SK-N-MC (cell line): ENCODE measurements at places on chromosomes 4 and X.

DNA sequence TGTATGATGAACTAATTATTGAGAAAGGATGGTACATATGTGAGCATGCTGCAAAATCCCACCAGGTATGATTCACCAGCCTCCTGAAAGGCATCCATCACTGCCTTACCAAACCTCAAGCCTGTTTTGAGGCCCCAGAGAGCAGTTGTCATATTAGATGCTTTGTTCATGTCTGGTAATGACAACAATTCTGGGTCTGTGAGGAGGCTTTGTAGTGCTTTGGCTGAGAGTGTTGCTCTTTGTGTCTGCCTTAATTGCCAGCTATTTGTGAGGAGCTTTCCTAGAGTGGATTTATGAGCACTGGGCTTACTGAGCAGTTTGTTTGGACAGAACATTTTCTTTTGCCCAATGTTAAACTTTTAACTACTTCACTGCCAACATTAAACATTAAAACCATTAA, 69.2 kb downstream of the HEPH start:
- no peak for DNase-seq

GRCh38 chr4:104722467-104722866, 227.8 kb upstream of the CXXC4 start:
- DNase-seq, result no peak

DNA sequence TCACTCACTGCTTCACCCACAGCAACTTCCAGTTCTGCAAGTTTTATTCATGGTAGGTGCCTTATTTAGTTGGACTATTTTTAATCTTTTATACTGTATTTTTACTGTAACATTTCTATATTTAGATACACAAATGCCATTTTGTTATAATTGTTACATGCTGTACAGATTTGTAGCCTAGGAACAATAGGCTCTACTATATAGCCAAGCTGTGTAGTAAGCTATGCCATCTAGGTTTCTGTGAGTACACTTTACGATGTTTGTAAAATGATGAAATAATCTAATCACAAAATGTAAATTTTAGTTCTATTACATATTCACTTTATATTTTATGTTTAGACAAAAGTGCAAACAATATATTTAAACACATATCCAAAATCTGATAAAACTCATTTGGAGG, 1187.8 kb downstream of the TECRL start:
- no peak for DNase-seq

- DNase-seq, result no peak
Observed at GRCh38 chrX:2756548-2756947, 4.7 kb downstream of the XG start.

GRCh38 chrX:154092371-154092770, 5.1 kb downstream of the MECP2 start:
- no peak for DNase-seq

DNA sequence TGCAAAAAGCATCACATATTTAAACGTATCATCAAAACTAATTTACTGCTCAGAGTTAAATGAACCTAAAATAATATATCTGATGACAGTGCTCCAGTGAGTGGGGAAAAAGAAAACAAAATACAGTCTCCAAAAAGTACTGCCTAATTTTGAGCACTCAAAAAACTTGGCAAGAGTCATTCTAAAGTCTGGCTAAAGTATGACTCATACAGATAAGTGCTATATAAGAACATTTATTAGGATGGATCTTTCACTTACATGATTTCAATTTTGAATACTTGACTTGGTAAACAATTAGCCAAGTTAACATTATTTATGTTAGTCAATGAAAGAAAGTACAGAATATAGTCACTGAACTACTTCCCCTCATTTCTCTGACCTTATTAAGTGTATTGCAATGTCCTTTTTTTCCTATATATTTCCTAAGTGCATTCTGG, 27.2 kb downstream of the FBXO8 start:
- DNase-seq, result no peak

DNA sequence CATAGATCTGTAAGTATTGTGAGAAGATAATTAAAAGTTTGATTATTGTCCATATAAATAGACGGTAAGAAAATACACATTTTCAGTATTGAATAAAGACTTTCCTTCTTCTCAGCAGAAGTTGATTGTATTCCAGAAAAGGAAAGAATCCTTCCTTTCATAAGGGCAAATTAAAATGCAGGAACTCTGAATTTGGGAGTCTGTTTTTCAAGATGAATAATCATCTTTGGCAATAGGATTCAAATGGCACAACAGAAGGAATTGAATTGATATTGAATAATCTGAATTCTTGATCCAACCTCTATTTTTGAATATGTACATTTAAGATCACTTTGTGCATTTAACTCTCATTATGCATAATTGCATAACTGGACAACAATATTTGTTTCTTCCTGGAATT, 149.3 kb downstream of the DMD start:
- no peak for DNase-seq

DNA sequence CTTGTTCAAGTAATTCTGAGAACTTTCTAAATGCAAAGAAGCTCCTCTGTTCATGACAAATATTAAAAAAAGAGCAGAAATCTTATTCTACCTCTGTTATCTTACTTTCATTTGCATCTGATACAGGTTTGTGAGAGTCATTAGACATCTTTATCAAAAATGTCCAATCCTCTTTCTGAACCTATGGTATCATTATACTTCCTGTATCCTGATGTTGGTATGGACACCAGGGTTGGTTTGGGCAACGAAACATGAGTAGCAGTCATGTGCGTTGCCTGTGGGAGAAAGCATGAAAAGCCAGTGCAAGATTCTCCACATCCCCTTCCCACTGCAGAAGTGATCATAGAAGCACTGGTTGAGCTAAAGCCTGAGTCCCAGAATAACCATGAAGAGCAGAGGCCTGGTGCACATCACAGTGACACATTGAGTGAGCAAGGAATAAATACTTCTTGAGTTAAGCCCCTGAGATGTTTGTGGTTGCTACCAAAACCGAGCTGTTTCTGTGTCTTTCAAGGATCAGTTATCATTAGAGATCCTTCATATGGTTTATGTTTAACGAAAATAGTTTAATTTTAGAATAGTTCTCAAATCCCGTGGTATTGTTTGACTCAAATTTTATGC, 197.2 kb downstream of the BANK1 start:
- DNase-seq, result no peak

DNA sequence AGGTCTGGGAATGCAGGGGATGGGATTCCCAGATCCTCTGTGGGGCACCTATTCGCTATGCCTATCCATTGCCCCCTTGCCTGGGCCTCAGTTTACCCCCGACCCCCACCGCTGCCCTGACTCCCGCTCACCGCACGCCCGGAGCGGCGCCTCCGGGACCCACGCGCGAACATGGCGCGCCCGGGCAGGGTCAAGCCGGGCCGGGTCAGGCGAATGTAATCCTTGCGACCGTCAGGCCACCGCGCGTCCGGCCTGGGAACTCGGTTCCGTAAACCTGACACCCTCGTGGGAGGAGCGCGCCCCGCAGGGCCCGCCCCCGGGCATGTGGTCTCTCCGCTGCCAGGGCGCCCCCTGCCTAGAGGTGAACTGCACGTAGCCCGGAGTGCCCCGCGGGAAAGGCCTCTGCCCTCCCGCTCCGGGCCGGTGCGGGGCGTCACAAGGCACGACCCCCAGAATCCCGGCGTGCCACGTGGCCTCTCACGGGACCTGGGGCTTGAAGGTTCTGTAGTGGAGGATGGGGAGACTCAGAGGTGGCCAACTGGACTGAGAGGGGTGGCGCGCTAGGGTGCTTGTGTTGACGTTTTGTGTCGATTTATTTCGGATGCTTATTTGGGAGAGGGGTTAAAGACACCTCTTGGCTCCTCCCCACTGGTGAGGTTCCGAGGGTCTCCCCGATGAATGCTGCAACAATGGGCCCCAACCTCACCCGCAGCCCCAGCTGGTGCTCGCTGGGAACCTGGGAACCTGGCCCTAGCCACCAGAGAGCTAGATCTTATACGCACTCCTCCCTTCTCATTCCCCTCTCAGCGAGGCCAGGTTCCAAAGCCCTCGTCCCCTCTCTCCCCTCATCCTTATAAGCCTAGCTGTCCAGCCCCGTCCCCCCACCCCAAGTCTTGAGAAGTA, at the start of gene PRICKLE3:
PRICKLE3 (minus strand) TSS at position 249 of the 903 bp plus-strand sequence; CDS start at position 173, 76 bp downstream.
- DNase-seq, result no peak

DNA sequence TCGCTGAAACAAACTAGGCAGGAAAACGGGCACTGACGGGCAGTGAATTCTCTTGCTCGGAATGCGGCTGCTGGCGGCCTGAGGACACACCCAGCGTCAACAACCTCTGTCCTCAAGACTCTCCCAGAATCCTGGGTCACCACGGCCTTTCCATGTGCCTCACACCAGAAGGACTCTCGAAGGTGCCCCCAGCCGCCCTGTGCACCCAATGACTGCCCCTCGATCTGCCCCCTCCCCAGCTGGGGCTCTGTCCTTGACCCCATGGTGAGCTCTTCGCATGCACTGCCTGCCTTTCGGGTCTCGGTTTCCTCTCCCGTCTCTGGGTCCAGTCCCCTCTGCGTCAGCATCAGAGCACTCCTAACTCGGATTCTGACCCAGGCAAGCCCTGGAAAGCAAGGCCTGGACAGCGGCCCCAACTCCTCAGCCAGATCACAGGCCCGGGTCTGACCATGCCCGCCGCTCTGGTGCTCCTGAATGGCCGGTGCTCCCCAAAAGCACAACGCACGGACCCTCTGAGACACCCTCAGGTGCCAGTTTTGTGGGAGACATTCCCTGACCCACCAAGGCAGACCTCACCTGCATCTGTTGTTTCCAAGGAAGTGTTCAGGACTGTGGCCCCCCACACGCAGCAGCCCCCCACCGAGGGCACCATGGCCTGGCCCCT, 56.0 kb downstream of the ACOX3 start:
- DNase-seq, result no peak

DNA sequence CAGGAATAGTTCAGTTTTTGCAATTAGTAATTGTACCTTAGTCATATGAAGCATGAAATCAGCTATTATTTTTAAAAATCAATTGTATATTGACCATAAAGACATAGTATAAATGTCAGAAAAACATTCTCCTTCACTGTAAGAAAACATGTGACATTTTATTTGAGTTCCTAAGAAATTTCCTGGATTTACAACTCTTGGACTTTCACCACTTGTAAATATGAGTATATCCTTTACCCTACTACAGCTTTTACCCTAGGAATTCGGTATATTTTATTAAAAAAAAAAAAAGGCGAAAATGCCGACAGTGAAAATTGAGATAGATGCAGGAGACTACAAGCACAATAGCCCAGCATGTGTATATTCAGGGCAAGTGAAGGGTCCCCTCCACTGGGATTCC, 14.9 kb downstream of the ADH1A start:
- DNase-seq, result no peak
